NCI-H1436 (cell line): ENCODE measurements at places on chromosomes 11 and 22.

GRCh38 chr22:36541831-36542411, 13.0 kb upstream of the EIF3D start:
- DNase-seq: no peak

- DNase-seq: no peak
Measured at GRCh38 chr11:5007561-5007960, 12.9 kb downstream of the OR51L1 start.

GRCh38 chr11:103055221-103055890, 36.6 kb downstream of the DCUN1D5 start:
- DNase-seq: peak; percentile 11

DNA sequence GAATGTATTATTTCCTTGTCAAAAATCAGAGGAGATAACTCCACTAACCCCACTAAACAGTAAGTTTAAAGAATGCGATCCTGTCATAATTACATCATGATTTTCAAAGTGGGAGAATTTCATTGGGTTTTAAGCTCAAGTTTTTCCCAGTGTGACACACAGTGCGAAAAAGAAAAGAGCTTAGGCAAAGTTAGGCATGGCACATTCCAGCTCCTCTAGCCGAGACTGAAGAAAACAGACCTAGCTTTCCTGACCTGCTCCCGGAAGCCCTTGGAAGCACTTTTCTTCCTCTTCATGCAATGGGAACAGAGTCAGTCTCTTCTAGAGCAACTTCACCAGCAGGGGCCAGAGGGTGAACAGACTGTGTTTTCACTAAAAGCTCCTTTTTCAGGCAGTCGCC, 76.6 kb upstream of the AKIP1 start:
- no peak for DNase-seq

GRCh38 chr11:96178049-96178886, 164.7 kb downstream of the MAML2 start:
- no peak for DNase-seq

GRCh38 chr11:61832754-61833153, 4.7 kb downstream of the FADS2 start:
- DNase-seq: peak; percentile 9
